T1000 (cell line): ENCODE measurements at places on chromosomes 4 and X.

GRCh38 chrX:132742246-132742645, 216.2 kb downstream of the HS6ST2 start:
- no peak for DNase-seq

DNA sequence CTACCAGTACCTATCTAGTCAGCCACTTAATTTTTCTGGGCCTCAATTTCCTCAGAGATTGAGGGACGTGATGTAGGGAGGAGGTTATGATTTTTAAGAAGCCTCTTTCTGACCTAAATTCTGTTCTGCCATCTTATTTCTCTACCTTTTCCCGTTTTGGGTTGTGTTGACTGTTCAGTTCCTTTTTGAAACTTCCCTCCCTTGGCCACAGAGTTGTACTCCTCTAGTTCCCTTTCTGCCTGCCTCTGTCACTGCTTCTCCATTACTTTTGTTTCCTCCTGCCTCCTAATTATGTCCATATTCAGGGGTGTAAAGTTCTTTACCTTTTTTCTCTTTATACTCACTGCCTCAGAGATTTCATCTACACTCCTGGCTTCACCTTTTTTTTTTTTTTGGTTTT, 25.4 kb downstream of the CLCN5 start:
- DNase-seq = no peak

GRCh38 chr4:184983672-184984356, 34.5 kb upstream of the HELT start:
- DNase-seq = no peak

DNA sequence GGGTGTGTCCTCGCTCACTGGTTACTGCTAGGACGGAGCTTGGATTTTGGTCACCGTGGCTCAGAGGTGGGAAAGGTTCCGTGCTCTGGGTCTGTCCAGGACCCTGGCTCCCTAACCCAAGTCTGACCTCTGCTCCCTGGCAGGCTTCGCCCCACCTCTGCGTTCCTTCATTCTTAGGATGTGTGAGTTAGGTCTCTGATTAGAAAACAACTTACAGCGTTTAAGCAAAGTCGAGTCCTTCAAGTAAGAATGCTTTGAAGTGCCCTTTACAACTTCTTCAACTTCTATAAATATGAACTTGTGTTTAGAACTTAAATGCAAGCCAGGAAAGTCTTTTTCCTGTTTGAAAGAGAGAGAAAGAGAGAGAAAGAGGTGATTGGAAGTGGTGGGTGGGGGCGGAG, 891 bp downstream of the TLR2 start:
- no peak for DNase-seq

DNA sequence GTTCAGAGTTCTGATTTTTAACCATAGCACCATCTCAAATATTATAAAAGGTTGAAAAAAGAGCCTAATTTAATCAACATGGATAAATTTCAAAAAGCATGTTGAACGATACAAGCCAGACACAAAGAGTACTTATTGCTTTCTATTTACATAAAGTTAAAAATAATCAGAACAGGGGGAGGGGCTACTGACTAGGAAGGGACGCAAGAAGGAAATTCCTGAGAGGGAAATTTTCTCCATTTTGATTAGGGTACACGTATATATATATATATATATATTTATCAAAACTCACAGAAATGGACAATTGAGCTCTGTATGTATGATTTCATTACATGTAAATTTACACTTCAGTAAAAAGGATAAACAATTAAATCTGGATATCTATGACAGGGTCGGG, 482 bp upstream of the MBTPS2 start:
- no peak for DNase-seq

GRCh38 chr4:140233791-140234696, 80.1 kb upstream of the MAML3 start:
- DNase-seq = no peak

DNA sequence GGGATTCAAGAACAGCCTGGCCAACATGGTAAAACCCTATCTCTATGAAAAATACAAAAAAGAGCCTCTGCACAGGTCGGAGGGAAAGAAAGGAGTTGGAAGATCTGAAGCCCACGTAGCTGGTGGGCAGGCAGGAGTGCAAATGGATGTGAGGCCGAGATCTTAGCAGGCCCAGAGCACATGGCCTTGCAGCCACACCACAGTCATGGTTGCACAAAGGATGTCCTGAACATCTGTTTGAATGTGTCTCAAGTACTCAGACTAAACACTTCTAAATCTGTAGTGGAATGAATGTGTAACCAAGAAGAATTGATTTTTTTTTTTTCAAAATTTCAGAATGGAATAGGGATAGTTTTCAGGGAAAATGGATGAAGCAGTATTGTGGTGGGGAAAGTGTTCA, 10.8 kb downstream of the CA5B start:
- DNase-seq = no peak

DNA sequence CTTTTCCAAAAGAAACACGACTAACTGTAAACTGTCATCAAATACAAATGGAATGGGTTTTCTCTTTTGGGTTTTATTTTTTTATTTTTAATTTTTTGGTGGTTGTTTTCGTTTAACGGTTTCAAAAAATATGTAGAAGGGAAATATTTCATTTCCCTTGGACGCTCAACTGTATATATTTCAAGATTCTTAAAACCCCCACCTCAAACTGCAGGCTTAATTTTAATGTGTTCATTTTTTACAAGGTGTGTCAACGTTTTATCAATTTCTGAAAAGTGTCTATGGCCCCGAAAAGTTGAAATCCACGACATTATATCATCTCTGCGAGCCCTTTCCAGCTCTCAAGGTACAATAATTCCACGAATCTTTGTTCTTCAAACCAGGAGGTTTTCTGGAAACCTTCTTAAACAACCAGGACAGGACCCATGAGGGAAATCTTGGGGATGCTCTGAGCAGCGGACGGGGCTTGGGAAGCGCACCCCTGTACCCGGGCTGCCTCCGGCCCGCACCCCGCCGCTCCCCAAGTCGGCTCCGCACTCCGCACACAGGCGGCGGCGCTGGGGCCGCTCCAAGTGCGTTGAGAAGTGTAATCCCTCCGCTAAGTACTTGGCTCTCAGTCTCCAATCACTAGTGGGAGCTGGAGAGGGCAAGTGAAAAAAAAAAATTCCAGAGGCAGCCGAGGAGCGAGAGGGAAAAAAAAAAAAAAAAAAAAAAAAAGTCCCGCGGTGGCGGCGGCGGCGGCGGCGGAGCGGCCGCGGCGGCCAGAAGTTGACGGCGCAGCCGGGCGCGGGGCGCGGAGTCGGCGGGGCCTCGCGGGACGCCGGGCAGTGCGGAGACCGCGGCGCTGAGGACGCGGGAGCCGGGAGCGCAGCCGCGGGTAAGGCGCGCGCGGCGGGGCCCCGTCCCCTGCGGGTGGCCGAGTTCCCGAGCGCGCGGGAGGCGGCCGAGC, at the start of gene BMPR1B:
TSS of gene BMPR1B (plus strand) at position 764 of the 949 bp plus-strand sequence. CDS start 346,470 bp downstream, outside the sequence.
- DNase-seq = no peak

DNA sequence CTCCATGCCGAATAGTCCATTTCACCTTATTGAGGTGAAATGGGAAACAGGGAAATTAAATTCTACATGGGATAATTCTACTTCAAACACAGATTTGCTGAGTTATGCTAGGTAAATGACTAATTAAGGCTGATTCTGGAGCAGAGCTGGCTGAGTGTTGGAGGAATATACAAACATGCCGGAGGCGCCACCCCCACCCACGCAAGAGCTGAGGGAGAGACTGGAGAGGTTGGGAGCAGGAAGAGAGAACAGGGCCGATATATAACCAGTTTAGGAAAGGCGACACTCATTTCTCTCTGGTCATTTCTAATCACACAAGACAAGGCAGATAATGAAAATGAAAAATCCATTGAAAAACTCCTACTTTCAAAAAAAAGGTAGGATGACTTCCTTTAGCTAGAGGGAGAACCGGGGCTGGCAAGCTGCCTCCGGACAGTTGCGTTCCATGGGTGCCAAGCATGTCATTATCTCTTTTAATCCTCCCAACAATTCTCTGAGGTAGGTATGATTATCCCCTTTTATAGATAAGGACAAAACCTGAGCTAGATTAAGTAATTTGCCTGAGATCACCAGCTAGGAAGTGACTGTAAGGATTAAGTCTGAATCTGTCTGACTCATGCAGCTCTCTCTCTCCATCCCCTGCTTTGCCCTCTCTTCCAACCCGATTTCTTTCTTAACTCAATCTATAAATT, 27.6 kb upstream of the CFAP299 start:
- DNase-seq = no peak

DNA sequence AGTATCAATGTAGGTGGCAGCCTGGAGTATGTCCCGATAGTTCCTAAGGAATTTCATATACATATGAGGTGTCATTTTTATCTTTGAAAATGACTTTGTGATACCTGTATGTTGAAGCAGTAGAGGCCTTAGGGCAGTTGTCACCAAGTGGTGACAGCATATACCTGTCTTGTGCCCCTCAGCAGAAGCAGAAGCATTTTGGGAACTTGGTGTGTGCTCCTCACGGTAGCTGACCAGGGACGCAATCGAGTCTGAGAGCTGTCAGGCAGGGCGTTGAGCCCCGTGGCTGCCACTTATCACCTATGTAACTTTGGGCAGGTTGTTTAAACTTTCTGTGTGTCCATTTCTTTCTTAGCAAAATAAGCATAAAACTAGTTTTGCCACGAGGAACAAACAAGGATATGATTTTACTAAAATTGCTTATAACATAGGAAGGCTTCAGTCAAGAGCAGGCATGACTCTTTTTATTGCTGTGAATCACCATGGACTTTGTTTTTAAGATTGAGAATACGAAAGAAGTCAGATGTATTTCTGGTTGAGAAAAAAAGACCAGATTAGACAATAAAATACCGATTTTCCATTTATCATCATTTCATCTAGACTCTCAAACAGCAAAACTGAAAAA, 161.5 kb downstream of the CPE start:
- DNase-seq = no peak

GRCh38 chrX:119784747-119785446, 6.5 kb downstream of the RPL39 start:
- DNase-seq = no peak

DNA sequence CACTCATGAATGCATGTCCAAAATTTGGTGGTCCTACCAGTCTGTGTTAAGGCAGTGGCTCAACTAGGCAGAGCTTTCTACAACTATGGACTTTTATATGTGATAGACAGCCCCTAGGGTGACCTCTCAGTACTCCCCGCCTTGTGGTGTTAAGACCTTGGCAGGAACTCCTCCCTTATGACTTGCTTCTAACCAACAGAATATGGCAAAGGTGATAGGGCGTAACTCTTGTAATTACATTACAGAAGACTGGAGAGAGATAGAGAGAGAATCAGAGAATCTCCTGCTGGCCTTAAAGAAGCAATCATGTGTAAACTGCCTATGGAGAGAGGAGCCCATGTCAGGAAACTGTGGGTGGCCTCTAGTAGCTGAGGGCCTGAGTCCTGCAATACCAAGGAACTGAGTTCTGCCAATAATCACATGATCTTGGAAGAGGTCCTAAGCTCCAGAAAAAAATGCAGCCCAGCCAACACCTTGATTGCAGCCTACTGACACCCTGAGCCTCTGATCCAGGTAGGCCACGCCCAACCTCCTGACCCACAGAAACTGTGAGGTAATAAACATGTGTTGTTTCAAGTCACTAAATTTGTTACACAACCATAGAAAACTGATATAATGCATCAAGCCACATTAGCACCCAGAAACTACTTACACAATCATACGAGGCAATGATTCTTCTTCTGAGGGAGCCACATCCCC, 68.9 kb downstream of the INPP4B start:
- no peak for DNase-seq

DNA sequence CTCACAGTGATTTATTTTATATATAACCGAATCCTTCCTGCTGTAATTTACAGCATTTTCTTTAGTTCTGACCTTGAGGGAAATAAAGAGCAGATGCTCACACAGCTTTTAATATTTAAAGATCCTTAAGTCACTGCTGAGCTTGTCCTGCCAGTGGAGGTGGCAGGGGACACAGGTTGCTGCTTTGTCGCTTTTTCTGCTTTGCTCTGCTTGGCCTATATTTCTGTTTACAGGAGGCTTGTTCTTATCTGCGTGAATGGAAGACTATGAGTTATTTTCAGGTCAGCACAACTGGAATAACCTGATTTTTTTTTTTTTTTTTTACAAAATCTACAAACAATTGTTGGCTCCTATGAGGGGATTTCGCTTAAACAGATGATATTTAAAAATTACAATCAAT, 2.3 kb downstream of the TXK start:
- no peak for DNase-seq

DNA sequence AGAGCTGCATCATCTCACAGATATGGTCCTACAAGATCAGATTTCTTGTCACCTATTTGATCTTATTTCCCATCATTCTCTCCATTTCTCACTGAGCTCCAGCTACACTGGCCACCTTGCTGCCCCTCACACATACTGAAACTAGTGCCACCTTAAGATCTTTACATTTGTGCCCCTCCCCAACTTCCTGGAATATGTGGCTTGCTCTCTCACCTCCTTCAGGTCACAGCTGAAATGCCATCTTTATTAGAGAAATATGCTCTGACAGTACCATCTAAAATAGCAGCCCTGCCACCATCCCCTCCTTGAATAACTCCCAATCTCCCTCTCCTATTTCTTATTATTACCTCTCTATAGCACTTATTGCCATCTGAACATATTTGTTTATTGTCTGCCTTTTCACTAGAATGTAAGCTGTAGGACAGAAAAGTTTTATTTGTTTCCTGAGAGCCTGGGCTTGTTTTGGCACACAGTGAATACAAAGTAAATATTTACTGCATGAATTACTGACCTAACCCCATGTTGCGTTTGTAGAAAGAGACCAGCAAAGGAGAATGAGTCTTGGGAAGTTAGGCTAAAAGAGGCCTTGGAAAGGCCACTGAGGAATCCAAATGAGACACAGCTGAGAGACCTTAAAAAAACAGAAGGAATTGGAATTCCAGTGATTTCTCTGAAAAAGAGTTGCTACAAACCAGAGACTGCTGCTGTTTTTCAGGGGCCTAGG, 22.7 kb downstream of the DYNLT3 start:
- no peak for DNase-seq

GRCh38 chr4:138633580-138633904, 382.0 kb upstream of the NOCT start:
- DNase-seq = no peak

DNA sequence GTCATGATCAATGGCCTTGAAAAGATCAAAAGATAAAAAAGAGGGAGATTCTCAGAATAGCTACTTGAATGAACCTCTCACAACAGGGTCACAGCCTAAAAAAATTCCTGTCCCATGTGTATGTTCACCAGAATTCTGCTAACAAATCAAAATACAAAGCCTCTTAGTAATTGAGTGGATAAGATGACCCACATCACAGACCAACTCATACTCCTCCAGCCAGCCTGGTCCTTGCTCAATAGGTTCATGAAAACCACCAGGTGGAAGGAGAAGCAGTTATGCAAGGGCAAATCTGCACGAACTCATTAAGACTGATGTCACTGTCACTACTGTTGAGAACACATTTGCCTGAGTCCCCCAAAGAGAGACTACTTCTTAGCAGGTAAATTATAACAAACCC, 21.5 kb downstream of the WDFY3 start:
- no peak for DNase-seq

- DNase-seq = no peak
Measured at GRCh38 chr4:39970671-39971640, 6.8 kb downstream of the PDS5A start.

DNA sequence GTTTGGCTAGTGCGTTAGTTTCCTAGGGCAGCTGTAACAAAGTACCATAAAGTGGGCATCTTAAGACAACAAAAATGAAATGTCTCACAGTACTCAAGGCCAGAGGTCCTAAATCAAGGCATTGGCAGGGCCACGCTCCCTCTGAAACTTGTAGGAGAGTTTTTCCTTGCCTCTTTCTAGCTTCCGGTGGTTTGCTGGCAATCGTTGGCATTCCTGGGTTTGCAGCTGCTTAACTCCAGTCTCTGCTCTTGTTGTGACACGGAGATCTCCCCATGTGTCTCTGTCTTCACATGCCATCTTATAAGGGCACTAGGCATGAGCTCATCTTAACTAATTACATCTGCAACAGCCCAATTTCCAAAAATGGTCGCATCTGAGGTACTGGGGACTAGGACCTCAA, 362.0 kb upstream of the BOD1L1 start:
- no peak for DNase-seq

GRCh38 chr4:45064741-45065140, 338.4 kb upstream of the GNPDA2 start:
- no peak for DNase-seq
